RWPE2 (cell line): ENCODE measurements at places on chromosomes 7 and 10.

DNA sequence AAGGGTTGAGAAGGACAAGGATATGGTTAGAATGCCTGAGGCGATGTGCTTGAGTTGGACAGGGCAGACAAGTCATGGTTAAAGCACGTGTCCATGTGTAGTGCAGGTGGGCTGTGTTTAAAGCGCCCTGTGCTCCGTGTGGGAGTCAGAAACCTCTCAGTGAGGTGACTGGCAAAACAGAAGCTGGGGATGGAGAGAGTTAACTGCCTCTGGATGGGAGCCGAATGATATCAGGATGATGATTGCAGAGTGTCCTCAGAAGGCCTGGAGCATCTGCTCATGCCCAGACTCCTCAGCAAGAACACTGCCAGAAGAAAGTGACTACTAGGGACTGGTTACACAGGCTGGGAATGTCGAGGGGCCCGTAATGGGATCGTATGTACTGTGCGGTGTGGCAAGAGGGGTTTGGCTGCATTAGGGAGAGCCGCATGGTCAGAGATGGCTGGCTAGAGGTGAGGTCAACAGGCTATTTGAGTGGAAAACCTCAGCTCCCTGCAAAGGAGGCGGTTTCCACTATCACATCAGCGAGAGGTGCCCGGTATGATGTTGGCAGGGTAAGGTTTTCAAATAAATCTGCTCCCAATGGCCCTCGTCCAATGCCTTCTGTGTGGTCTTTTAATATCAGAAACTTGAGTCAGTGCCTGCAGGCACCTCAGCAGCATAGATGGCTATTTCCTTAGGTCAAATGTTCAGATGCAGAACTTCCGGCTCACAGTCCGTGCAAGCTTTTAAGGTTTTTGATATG, 26.1 kb upstream of the MRC1 start:
- H3K36me3 ChIP-seq: no peaks in the 10 kb centered on the region
- H3K27me3 ChIP-seq: no peaks in the 10 kb centered on the region
- peaks cover 41% of the 10 kb centered on the region for H3K4me1 ChIP-seq
- H3K4me3 ChIP-seq: no peak overlapping the region
- H3K27ac ChIP-seq: peak overlapping the region; percentile 93
- DNase-seq: peak; percentile 72

GRCh38 chr7:72405418-72405817, 6.7 kb downstream of the CALN1 start:
- no peaks in the 10 kb centered on the region for H3K4me1 ChIP-seq
- H3K27ac ChIP-seq: no peak overlapping the region
- no peaks in the 10 kb centered on the region for H3K36me3 ChIP-seq
- no peak for DNase-seq
- no peak overlapping the region for H3K4me3 ChIP-seq
- no peaks in the 10 kb centered on the region for H3K27me3 ChIP-seq

GRCh38 chr10:78950656-78951587, 117.8 kb upstream of the ZMIZ1 start:
- peak; percentile 91 for DNase-seq
- peaks cover 21% of the 10 kb centered on the region for H3K4me1 ChIP-seq
- H3K27ac ChIP-seq: no peak overlapping the region
- H3K36me3 ChIP-seq: no peaks in the 10 kb centered on the region
- no peak overlapping the region for H3K4me3 ChIP-seq
- no peaks in the 10 kb centered on the region for H3K27me3 ChIP-seq

DNA sequence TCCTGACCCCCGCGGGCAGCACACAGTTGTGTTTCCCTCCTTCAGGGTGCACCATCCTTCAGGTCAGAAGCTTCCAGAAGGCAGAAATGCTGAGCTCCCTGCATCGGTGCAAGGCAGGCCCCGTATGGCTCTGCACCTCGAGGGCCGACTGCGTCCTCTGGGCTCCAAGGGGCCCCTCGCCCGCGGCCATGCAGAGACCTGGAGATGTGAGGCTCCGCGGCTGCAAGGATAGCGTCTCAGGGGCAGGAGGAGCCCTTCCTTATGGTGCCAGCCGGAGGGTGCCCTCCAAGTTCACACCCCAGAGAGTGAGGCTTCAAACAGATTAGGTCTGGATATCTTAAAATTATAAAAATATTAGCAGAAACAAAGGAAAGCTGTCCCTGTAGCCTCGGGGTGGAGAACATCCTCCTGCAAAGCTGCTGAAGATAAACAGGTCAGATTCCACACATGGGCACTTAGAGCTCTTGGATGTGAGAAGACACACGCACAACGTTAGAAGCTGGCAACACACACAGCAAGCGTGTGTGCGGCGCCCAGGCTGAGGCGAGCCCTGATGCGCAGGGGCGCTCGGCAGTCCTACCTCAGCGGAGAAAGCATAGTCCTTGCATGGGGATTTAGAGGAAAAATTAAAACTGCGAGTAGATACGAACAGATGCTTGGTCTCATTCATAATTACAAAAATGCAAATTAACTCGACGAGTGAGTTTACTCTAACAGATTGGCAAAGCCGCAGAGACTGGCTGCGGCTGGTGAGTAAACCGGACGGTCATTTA, 20.4 kb downstream of the KNDC1 start:
- no peaks in the 10 kb centered on the region for H3K36me3 ChIP-seq
- no peak for DNase-seq
- H3K4me1 ChIP-seq: no peaks in the 10 kb centered on the region
- H3K27me3 ChIP-seq: no peaks in the 10 kb centered on the region
